Astrocyte (in vitro differentiated cells and primary cell): ENCODE measurements at places on chromosomes 1 and 21. TPM values are rescaled to one million over a fixed set of nuclear protein-coding genes. Genes with fewer than 3 reads are reported as not detected.

Gene PCP4
- 0.68 TPM in 1 of 2 replicates, not detected in the other for total RNA-seq

Gene SPRR2B
- not detected in 2 replicates for total RNA-seq

Gene LAMC2
- total RNA-seq: 8.0 and 13.9 TPM in 2 replicates

Gene HJV
- not detected in 2 replicates for total RNA-seq

Gene SPRR2A
- total RNA-seq: not detected in 2 replicates

Gene UTP11
- 38.2 and 42.6 TPM in 2 replicates for total RNA-seq

Gene MYBPH
- not detected in 2 replicates for total RNA-seq

- DNase-seq: no peak
Measured at GRCh38 chr1:47181095-47181954, 8.5 kb downstream of the PDZK1IP1 start.

- DNase-seq: peak; percentile 70
Measured at GRCh38 chr1:239810061-239810481, 281.6 kb upstream of the FMN2 start.

DNA sequence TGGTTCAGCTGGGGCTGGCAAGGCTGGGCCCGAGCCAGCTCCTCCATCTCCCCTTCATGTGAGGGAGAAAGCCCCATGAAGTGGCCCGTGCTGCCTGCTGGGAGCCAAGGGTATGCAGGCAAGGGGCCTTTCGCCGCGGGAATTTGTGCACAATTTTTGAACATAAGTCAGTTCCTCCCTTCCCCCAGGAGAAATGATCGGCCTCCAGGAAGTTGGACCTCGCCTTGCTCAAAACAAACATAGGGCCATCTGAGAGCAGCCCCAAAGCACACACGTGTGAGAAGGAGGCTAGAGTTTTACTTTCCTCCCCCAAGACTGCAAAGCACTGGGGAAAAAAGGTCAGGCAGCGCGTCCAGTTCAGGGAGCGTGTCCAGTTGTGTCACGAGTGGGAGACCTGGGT, 64.7 kb downstream of the PRDM16 start:
- DNase-seq: no peak

GRCh38 chr1:19429611-19430010, 55.7 kb downstream of the CAPZB start:
- DNase-seq: peak; percentile 84

DNA sequence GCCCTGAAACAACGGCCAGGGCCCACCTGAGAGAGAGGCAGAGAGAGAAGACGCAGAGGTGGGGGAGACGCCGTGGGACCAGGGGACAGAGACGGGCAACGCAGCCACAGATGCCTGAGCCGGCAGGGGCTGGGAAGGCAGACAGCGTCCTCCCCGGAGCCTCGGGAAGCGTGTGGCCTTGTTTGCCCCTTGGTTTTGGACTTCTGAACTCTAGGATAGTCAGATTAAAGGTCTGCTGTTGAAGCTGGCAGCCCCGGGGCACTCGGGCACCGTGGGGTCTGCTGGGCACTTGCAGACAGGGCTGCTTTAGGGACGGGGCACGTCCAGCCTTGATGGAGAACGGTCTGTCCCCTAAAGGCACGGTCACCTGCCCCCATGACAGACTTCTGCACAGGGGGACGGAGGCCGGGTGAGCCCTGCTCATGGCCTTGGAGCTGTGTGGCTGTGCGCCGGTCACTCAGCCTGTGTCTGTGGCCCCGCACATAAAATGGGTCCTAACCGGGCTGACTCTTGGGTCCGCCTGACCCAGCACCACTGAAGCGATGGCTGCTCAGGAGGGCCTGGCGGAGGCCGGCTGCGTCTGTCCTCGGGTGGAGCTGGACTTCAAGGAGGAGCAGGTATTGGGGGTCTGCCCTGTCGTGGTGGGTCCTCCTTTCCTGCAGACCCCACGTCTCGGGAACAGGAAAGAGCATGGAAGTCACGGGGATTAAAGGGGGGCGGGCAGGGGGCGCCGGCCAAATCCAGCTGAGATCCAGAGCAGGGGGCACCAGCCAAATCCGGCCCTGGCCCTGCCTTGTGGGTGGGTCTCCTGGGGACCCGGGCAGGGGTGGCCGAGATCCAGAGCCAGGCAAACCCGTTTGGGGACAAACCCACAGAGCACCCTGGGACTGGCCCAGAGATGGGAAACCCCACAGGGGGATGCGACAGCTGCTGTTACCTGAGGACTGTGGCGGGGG, 9.6 kb upstream of the RNF223 start:
- no peak for DNase-seq

DNA sequence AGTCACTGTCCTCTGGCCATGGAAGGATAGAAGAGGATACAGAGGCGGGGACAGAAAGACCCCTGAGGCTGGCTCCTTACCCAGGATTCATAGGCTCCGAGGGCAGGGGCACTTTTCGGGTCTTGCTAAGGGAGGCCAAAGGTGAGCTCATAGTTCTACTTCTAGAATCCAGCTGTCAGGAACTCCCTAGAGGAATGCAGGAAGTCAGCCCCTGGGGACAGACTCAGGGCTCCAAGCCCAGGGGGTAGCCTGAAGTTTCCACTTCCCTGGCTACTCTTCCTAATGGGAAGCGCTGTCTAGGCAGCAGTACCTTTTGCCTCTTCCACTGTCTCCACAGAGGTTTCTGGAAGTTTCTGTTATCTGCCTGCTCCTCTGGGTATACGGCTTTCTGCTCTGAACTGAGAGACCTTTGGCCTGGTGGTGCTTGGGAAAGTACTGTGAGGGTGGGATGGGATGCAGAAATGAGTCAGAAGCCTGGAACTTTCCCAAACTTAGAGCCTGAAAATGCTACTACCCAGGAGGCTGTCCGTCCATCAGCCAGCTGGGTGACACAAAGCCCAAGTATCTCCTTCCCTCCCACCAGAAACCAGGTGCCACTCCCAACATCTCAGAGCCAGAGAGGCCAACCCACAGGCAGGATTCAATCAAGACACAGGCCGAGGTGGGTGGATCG, 3.6 kb downstream of the UBXN11 start:
- DNase-seq: peak; percentile 60

- no peak for DNase-seq
Measured at GRCh38 chr1:84888753-84889152, 4.3 kb downstream of the LPAR3 start.

- DNase-seq: no peak
Measured at GRCh38 chr1:63366908-63367214, 566 bp upstream of the ALG6 start.

GRCh38 chr21:44708866-44709425, 2.4 kb downstream of the TSPEAR start:
- DNase-seq: no peak

DNA sequence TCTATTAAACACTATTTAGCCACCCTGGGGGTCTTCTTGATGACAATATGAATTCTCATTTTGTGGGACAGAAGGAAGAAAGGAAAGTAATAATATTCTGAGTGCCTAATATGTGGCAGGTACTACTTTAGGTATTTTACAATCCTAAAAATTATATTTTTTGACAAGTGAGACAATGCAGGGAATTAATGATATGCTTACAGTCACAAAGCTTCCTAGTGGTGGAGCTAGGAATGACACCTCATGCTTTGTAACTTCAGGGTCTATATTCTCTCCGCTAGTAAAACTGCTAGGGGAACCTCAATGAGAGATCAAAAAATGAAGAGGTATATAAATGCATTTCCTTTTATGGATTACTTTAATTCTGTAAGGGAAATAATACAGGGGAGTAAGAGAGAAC, 44.3 kb downstream of the TPR start:
- no peak for DNase-seq

DNA sequence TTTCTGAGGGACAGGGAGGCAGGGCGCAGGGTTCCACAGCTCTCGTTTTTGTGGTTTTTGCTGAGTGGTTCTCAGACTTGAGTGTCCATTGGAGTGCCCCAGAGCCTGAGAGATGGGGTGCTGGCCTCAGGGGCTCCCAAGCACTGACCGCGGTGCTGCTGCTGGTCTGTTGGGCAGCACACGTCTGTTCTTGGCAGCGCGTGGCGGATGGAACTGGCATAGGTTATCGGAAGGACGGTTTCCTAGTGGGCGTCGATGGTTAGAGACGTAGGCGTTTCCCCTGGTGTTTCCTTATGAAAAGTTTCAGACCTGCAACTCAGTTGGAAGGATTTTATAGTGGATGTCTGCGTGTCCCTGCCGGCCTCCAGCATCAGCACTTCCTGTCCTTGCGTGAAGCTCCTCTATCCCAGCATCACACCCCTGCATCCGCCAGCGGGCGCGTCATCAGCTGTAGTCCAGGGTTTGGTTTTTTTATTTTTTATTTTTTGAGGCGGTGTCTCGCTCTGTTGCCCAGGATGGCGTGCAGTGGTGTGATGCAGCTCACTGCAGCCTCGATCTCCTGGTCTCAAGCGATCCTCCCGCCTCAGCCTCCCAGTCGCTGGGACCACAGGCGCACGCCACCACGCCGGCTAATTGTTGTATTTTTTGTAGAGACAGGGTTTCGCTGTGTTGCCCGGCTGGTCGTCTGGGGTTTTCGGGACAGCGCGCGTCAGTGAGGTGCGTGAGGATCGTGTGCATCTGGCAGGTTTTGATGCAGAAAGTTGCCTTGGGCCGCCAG, 11.8 kb downstream of the RRP1 start:
- DNase-seq: no peak

DNA sequence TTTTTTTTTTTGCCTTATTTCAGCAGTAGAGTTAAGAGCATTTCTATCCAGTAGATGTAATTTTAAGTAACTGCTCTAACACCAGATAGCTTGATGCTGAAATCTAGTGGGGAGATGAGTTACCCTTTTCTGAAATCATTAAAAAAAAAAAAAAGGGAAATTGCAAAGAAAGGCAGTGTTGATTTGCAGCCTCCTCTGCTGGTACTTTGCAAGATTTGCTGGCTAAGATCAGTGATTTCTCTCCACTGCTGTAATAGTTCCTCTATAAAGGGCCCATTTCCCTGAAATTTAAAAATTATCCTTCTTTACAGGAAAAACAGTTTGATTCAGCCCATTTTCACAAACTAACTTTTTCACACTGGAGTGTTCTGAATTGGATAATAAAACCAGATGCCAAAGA, 120.6 kb downstream of the PTBP2 start:
- no peak for DNase-seq

GRCh38 chr1:85838238-85838637, 130.0 kb upstream of the ZNHIT6 start:
- DNase-seq: no peak

GRCh38 chr1:47575855-47576757, 138.3 kb downstream of the FOXD2 start:
- peak; percentile 87 for DNase-seq

DNA sequence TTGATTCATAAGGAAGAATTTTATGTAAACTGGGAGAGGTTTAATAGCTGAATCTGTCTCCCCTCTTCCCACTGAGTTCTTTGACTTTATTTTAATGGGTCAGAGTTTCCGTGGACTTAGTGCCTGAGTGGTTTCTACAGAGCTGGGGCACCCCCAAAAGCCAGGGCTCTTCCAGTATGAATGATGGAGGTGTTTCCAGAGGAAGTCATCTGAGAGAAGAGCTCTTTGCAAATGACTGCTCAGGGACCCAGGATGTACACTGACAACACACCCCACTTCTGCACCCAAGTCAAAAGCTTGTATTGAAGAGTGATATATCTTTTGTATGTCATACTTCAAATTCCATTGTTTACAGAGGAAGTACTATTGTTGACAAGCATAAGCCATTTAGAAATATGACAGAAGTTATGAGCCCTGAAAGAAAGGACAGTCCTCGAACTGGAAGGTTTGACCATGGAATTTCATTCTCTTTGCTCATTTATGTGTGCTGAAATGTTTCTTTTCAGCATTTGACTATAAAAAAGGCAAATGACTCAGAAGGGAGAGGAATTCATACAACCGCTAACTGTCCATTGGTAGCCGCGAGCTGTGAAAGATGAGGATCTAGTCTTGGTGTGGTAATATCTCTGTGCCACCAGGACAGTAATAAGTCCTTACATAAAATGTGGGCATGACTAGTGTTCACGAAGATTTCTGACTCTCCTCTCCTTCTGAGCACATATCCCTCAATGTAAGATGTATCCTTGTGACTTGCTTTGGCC, 25.4 kb upstream of the LMX1A start:
- peak; percentile 48 for DNase-seq
